ENCODE measurements at places on chromosomes 6 and 20. TPM values are rescaled to one million over a fixed set of nuclear protein-coding genes. Genes with fewer than 3 reads are reported as not detected.
A peak's percentile ranks its signal among the peaks of the same experiment; 100 is the strongest.

HLA-A gene
- total RNA-seq: 1,503 TPM

NEDD9 gene
- total RNA-seq: 53.2 TPM

SH3BGRL2 gene
- total RNA-seq: 0.05 TPM

SLC44A4 gene
- total RNA-seq: 0.12 TPM

CLVS2 gene
- total RNA-seq: not detected

SNAP91 gene
- total RNA-seq: not detected

IP6K3 gene
- total RNA-seq: not detected

- no peak overlapping the region for H3K4me3 ChIP-seq
- DNase-seq: no peak
- H3K4me1 ChIP-seq: no peaks in the 10 kb centered on the region
- H3K27me3 ChIP-seq: peaks cover 23% of the 10 kb centered on the region
- H3K27ac ChIP-seq: no peak overlapping the region
Measured at GRCh38 chr20:22590662-22591061, 6.3 kb upstream of the FOXA2 start.

GRCh38 chr6:135876058-135876457, 24.6 kb downstream of the PDE7B start:
- no peak overlapping the region for H3K4me3 ChIP-seq
- no peak overlapping the region for H3K27ac ChIP-seq
- peaks cover 13% of the 10 kb centered on the region for H3K36me3 ChIP-seq
- no peak for DNase-seq
- H3K27me3 ChIP-seq: no peaks in the 10 kb centered on the region
- peaks cover 35% of the 10 kb centered on the region for H3K4me1 ChIP-seq

- H3K27ac ChIP-seq: no peak overlapping the region
- no peak for DNase-seq
- H3K27me3 ChIP-seq: no peaks in the 10 kb centered on the region
- no peak overlapping the region for H3K4me3 ChIP-seq
- peaks cover 31% of the 10 kb centered on the region for H3K4me1 ChIP-seq
Measured at GRCh38 chr6:151009576-151009975, 144.1 kb downstream of the MTHFD1L start.

GRCh38 chr6:6688951-6689350, 100.4 kb downstream of the LY86 start:
- peaks cover 34% of the 10 kb centered on the region for H3K4me1 ChIP-seq
- H3K27me3 ChIP-seq: no peaks in the 10 kb centered on the region
- H3K36me3 ChIP-seq: peaks cover 3% of the 10 kb centered on the region
- no peak overlapping the region for H3K27ac ChIP-seq
- H3K4me3 ChIP-seq: no peak overlapping the region

DNA sequence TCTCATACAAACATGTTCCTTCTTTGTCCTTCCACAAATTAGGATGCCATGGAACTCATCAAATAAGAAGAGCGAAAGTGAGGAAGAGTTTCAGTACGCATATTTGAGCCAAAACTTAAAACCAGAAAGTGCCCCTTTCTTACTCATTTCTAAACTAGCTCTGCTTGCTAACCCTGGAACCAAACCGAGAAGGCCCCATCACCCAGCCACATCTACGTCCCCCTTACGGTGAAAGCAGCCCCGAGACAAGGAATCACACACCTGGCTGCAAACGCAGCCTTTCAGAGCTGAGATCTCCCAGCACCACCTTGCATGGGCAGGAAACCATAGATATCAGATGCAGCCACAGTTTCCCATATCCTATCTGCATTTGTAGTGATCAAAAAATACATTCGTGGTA, 28.5 kb downstream of the TRERF1 start:
- H3K36me3 ChIP-seq: peaks cover 30% of the 10 kb centered on the region
- H3K4me1 ChIP-seq: peaks cover 79% of the 10 kb centered on the region
- H3K4me3 ChIP-seq: peak overlapping the region; percentile 27
- no peaks in the 10 kb centered on the region for H3K27me3 ChIP-seq
- H3K27ac ChIP-seq: peak overlapping the region; percentile 6

DNA sequence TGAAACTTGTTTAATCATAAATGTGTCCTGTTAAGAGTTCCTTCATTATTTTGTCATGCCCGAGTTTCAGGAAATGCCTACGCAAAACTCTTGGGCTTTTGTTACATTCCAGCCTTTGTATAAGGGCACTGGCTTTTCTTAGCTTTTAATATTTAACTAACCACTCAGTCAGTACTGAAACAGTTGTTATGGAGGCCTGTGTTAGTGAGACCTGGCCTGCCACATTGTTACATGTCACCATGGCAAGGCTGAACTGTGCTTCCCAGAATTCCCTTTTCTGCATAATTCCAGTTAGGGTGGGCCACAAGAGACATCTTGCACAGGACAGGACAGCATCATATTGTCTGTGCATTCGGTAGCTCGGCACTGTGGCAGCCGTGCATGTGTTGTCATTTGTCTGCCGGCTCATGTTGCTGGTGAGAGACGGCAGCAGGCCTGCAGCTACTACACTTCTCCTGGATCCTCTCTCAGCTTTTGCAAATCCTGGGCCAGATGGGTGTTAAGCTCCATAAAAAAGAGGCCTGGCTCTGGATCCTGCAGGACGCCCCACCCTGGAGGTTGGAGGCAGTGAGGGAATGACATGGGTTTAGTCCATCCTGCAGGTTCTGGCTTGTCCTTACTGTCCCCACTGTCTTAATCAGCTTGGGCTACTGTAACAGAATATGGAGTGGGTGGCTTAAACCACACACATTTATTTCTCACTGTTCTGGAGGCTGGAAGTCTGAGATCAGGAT, 128.8 kb upstream of the DTNBP1 start:
- DNase-seq: no peak
- no peaks in the 10 kb centered on the region for H3K4me1 ChIP-seq
- H3K4me3 ChIP-seq: no peak overlapping the region

GRCh38 chr20:37356387-37356786, 10.4 kb downstream of the SRC start:
- no peak for DNase-seq
- no peak overlapping the region for H3K4me3 ChIP-seq
- no peaks in the 10 kb centered on the region for H3K36me3 ChIP-seq

DNA sequence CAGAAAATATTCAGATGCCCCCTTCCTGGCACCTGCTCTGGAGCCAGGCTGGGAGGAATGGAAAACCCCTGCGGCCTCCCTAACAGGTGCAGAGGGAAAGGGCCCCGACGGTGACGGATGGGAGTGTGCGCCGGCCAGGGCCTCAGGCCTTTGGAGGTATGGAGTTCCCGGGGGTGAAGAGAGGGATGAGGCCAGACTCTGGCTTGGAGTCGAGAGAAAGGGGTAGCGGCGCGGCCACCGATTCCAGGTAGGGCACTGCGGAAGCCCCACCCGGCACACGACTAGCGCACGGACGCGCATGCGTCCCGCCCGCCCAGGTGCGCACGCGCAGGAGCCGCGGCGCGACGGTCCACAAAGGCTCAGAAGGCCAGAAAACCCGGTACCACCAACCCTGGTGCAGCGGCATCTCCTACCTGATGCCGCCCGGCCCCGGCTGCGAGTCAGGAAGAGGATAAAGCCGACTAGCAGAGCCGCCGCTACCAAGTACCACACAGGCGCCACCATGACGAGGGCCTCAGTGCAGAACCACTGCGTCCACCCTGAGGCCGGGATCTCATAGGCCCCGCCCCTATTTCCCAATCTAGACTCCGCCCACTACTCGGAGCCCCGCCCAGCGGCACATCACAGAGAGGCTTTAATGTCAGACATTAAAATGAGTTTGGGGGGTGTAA, at the start of gene DDRGK1:
Gene DDRGK1 (minus strand): TSS at position 559 of the 671 bp plus-strand sequence. CDS start 55 bp downstream, at position 504.
- H3K4me1 ChIP-seq: peaks cover 23% of the 10 kb centered on the region
- H3K4me3 ChIP-seq: peak within 1 kb of the TSS; percentile 96
- H3K27me3 ChIP-seq: no peaks in the 10 kb centered on the region
- peaks cover 20% of the 10 kb centered on the region for H3K36me3 ChIP-seq
- peak within 1 kb of the TSS; percentile 97 for H3K27ac ChIP-seq

DNA sequence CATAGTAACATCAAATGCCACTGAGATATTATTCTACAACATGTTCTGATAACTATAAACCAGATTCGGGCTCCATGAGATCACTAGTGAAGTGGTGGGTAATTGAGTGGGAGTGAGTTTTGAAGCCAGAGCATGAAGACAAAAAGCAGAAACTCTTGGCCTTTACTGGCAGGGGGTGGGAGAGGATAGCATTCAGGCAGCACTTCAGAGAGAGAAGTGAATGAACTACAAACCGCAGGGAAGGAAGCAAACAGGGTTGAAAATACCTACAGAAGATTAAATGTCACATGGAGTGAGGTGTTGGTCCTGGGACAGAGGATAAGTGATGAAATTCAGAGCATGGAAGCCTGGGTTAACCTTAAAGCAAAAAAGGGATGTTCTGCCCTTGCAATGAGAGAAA, 250.0 kb downstream of the EPM2A start:
- H3K27ac ChIP-seq: no peak overlapping the region
- no peaks in the 10 kb centered on the region for H3K36me3 ChIP-seq
- H3K27me3 ChIP-seq: no peaks in the 10 kb centered on the region
- no peak for DNase-seq
- no peak overlapping the region for H3K4me3 ChIP-seq

- H3K36me3 ChIP-seq: peaks cover 12% of the 10 kb centered on the region
- no peak for DNase-seq
- H3K4me3 ChIP-seq: no peak overlapping the region
- peaks cover 9% of the 10 kb centered on the region for H3K27me3 ChIP-seq
Measured at GRCh38 chr6:45566882-45567281, 189.1 kb upstream of the SUPT3H start.

Data from activated T-helper 1 cell treated with anti-CD3 and anti-CD28 coated beads, Interleukin-12 subunit alpha, Interleukin-12 subunit beta, Interleukin-2, Interleukin-4 antibody, amounts not matched to agents 30 ng/mL and 10 ng/mL and 1 ng/mL, durations not matched to agents 14 hours and 24 hours and 36 hours (primary cell).